ENCODE measurements at places on chromosomes 12 and 14. TPM values are rescaled to one million over a fixed set of nuclear protein-coding genes. Genes with fewer than 3 reads are reported as not detected.

GPRC5A gene
- total RNA-seq: 15.6 TPM

TSPAN19 gene
- 0.25 TPM for total RNA-seq

LGALS3 gene
- 224 TPM for total RNA-seq

ZNF84 gene
- total RNA-seq: 19.0 TPM

CPNE6 gene
- total RNA-seq: not detected

RAD51AP1 gene
- 41.9 TPM for total RNA-seq

TAS2R50 gene
- total RNA-seq: 3.5 TPM

CCND2 gene
- total RNA-seq: 26.7 TPM

OR4N5 gene
- not detected for total RNA-seq

GPX2 gene
- not detected for total RNA-seq

All from uterine smooth muscle cell (primary cell).